ENCODE measurements at places on chromosomes 3 and 15.

- peak; percentile 52 for DNase-seq
Measured at GRCh38 chr15:58053315-58054153, 12.0 kb downstream of the ALDH1A2 start.

- peak; percentile 68 for DNase-seq
Measured at GRCh38 chr3:63864008-63864964, 619 bp downstream of the ATXN7 start.

DNA sequence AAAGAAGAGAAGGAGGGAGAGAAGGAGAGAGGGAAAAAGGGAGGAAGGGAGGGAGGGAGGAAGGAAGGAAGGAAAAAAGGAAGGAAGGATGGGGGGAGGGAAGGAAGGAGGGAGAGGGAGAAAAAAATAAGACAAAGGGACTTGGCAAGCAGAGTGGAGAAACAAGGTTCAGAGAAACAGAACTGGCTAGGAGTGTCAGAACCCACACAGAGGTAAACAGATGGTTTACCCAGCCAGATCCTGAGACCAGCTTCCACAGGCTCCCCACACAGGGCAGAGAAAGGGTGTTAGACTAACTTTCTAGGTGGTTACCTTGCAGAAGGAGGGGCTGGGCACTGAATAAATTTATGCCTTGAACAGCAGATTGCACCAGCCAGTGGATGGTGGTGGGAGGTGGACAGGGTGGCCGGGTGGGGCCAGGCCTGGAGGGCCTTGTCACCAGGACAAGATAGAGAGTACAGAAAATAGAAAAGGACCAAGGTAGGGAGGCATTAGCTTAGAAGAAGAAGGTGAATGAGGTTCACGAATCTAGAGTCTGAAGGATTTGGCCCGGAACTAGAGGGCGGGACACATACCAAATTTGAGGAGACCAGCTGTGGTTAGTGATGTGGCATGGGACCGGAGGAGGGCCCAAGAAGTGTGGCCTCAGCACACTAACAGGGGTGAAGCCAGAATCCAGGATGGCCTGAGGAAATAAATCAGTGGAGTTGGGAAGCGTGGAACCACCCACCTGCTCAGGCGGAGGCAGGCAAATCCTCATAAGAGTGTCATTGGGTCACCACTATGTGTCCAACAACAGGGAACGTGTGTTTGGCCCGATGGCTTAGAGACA lies 1.2 kb upstream of the TM4SF1 start:
- peak; percentile 43 for DNase-seq

- peak; percentile 7 for DNase-seq
Measured at GRCh38 chr15:50883903-50884302, 24.6 kb upstream of the AP4E1 start.

DNA sequence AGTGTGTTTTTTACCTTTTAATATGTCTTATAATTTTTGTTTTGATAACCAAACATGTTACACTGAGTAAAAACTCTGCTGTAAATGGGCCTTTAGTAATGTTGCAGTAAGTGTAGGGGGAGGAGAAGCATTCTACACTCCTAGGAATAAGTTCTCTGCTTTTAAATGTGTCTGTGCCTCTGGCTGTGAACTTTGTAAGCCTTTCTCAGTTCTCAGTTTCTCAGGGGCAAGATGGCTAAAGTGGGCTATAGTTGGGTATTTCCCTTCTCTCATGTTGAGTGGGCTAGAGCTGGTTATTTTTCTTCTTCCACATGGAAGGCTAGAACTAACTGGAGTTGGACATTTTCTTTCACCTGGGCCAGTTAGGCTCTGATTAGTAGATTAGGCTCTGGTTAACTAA lies 75.3 kb upstream of the NUDT16 start:
- no peak for DNase-seq

DNA sequence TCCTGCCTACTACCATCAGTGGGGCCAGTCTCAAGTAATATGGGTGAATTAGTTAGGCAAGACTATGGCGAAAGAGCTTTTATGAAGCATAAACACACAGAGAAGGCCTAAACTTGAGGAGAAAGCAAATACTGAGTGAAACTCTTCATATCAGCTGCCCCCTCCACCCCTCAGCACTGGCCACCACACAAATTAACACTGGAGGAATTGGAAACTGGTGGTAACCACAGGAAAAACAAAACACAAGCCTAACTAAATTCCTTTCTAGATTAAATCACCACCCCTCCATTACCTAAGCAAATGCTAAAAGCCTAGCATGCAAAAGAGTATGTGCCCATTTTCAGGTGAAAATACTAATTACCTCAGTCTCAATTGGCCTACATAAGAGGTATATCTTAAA lies 774.7 kb upstream of the NECTIN3 start:
- DNase-seq, result no peak

DNA sequence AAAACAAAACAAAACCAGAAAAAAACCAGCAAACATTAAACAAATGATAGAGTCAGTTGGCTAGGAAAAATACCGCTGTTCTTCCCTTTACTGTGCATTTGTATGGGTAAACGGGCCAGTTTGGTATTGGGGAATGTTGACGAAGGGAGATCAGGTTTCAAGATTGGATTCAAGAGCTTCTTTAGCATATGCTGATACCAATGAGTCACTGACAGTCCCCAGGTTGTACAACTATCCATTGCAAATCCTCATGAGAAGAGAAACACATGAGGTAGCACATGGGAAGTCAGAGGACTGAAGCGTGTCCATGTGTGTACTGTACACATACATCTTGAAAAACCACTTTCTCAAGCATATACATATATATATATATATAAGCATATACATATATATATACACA lies 25.6 kb downstream of the TIGIT start:
- DNase-seq, result peak; percentile 61

DNA sequence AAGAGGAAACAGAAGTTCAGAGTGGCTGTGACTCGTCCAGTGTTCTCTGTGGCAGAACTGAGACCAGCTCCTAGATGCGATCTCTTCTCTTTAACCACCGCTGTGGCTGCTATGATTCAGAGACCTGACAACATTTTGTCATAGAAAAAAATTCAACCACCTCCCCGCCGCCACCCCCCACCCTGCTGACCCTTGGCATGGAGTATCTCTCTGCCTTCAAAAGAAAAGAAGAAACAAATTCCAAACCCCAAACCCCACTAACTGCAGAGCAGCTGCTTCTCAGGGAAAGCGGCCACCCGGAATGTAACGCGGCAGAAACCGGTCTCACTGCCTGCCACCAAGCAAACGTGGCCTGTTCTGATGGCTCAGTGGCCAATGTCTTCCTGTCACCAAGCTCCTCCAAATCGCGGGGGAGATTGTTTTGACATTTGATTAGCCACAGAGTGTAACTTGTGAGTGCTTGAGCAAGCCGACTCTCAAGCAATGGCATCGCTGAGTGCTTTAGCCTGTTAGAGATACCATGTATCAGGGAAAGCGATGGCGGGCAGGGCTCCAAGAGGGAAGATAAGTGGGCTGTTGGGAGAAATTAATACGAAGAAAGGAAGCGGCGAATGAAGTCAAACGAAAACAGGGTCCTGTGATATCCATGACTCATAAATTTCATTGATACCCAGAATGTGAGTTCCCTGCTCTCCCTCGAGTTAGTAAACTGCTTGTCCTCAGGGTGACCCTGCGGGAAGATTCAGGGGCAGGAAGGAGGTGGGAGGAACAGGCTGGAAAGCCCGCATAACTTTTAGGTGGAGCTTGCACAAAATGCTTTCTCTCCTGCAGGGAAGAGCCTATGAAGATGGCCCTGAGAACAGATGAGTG lies 44.8 kb upstream of the TLE3 start:
- DNase-seq, result no peak

DNA sequence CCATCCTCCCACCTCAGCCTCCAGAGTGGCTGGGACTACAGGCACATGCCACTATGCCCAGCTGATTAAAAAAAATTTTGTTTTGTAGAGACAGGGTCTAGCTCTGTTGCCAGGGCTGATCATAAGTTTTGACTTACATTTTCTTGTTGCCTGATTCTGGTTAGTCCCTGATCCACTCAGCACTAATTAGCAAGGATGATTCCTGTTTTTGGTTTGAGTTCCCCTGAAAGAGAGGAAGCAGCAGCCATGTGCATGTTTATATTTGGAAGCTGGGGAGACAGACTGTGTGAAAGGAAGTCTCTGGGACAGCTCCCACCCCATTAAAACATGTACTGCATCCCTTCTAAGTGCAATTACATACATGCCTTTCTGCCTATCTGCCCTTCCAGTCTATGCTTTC lies 3.6 kb upstream of the NCK1 start:
- no peak for DNase-seq

DNA sequence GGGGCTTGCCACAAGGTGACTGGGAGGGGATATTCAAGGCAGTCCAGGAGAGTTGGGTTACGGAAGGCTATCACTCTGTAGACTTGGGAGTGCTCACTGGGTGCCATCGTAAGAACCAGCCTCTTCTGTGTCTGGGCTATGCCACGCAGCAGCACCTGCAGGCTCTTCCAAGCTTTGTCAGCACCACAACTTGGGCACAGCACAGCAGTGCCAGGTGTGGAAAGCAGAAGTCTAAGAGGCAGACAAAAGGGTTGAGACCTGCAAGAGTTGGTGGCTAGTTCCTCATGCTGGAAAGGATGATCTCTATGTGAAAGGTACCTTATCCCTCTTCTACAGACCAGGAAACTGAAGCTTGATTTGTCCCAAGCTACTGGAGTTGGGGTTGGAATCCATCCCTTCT lies 15.8 kb downstream of the CX3CR1 start:
- no peak for DNase-seq

DNA sequence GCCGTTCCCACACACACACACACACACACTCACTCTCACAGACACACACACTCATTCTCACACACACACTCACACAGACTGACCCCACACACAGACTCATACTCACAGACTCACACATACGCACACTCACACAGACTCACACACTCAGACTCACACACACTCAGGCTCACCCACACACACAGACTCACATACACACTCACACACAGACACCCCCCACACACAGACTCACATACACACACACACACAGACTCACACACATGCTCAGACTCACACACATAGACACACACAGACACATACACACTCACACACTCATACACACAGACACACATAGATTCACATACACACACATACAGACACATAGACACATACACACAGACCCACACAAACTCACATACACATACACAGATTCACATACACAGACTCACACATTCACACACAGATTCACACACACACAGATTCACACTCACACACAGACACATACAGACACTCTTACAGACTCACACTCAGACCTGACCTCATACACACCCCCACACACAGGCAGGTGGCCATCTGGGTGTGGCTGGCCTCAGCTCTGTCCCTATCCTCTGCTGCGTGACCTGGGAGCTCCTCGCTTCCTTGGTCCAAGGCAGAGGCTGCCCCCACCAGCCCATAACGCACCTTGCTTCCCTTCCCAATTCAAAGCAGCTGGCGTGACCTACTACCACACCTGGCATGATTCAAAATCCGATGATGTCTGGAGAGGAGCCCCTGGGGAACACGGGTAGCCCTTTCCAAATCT lies 1.9 kb downstream of the C3orf22 start:
- no peak for DNase-seq

- no peak for DNase-seq
Measured at GRCh38 chr3:8152821-8153418, 348.7 kb upstream of the LMCD1 start.

DNA sequence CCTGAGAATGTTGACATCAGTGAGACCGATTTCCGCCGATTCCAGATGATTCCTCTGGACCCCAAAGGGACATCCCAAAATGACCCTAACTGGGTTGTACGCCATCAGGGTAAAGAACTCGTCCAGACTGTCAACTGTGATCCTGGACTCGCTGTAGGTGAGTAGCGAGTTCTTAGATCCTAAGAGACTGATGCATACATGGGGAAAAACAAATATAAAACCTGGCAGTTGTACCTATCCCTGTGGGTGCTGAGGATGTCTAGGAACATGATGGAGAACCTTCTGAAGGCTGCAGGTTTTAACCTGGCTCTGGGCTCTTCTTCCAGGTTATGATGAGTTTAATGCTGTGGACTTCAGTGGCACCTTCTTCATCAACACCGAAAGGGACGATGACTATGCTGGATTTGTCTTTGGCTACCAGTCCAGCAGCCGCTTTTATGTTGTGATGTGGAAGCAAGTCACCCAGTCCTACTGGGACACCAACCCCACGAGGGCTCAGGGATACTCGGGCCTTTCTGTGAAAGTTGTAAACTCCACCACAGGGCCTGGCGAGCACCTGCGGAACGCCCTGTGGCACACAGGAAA lies 12.3 kb downstream of the THBS1 start:
- no peak for DNase-seq

DNA sequence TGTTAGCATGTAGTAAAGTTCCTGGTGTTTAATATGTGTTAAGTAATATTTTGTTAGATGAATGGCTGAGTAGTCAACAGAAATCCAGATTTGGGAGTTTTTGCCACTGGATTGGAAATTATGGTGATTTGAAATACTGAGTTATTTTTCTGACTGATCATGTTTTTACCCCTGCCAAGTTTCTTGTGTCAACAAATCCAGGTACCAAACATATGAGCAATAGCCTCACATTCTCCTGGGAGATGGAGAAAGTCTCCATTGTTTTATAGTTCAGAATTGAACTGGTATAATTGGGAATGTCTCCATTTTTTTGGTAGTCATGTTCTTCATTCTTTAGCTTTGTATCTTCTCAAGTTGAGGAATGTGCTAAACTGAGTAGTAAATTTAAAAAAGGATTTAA lies 767.2 kb upstream of the LMCD1 start:
- DNase-seq, result peak; percentile 6

DNA sequence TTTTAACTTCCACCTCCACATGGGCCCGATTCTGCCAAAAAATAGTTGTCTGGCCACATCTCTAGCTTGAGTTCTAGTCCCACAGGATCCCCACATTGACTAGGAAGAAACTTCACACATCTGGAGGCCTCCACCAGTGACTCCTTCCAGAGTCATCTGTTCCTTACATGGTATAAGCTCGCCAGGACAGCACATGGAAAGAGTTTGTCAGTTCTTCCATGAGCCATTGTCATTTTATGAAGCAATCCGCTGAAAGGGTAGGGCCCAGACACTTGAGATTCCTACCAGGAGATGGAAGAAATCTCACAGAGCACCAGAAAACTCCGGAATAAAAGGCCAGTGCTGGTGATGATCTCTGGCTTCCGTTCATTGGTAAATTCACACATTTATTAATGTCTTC lies 350.5 kb upstream of the ICE2 start:
- no peak for DNase-seq

- DNase-seq, result no peak
Measured at GRCh38 chr3:153760948-153761347, 360.2 kb upstream of the ARHGEF26 start.

DNA sequence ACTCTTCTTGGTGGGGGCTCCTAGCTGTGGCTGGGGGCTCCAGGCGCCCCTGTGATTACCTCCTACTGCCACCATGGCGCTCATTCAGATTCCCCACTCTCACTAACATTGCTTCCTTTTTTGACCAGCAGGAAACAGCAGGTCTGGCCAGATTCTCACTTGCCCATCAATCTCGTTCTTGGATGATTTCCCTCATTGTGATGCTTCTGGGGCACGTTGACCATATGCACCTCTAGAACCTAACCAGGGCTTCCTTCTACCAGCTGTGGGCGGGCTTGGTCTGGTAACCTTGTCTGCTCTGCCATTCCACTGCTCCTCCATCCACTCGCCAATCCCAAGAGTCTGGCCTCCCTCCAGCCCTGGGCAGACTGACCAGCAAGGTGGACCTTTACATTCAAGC lies 35.9 kb upstream of the PTPN23 start:
- DNase-seq, result no peak

- DNase-seq, result peak; percentile 64
Measured at GRCh38 chr15:68672781-68673205, 94.0 kb downstream of the CORO2B start.

- no peak for DNase-seq
Measured at GRCh38 chr3:55669133-55669532, 182.0 kb upstream of the WNT5A start.

GRCh38 chr3:173030273-173030672 lies 110.8 kb downstream of the SPATA16 start:
- DNase-seq, result no peak

Data from NCI-H69 (cell line).